AG10803 (cell line): ENCODE measurements at places on chromosomes 12 and 14.

- DNase-seq: no peak
These were observed 42.9 kb downstream of the FERMT2 start for GRCh38 chr14:52907949-52908348.

DNA sequence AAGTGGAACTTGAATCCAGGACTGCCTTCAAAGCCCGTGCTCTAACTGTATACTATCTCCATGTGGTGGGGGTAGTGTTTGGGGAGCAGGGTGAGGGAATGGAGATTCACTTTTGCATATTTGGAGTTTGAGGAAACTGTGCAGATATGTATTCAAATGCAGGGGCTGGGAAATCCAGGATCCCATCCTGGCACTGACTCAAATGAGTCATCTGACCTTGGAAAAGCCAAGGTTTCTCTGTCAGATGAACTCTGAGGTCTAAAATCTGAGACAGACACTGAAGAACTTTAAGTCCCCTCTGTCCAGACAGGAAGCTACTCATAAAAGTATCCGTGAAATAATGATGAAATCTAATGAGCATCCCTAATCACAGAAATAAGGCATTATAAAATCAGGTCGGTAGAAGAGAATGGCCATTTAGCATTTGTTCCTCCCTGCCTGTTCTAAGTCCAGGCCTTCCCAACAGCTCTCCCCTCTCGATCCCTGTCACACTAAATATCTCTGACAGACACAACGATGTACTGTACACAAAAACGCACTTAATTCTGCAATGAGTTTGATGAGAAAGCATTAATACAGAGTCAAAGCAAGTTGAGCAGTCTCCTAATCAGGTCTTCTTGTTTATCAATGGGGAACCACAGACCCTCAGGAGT lies 14.4 kb downstream of the NIN start:
- peak; percentile 46 for DNase-seq

DNA sequence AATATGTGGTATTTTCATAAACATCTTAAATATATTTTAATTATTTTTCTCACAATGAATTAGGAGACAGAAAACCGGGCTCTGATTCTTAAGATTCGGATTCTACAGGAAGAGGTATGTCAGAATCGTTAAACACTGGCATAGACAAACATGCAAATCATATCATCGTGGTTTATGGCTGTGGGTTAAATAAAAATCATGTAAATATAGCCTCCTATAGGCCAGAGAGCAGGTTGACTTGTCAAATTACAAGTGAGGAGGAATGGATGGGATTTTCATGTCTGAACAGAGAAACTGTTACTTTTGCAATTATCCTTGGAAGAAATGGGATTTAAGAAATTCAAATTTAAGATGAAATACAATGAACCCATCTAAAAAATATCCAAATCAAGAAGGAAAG lies 74.9 kb upstream of the BCAT1 start:
- no peak for DNase-seq

DNA sequence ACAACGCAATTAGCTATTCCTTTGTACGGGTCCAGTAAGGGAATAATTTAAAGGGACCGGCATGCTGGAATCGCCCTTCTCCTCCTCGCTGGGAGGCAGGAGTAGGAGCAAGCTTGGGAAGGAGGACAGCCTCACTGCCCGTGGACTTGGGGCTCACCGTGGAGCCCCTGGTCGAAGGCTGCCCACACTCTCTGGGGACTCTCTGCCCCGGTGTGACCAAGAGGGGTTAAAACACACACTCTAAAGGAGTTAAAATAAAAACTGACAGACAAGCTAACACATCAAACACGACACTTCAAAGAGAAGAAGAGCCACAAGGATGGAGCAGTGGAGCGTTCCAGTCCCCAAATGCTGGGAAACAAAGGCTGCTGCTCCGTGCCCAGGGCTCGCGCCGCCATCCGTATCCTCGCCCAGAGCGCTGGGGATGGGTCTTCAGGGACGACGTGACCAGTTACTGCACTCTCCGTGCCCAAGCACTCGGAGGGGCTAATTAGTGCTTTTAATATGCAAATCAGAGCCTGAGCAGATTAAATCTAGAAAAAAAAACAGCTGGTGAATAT lies 123.3 kb downstream of the PAPOLA start:
- no peak for DNase-seq

DNA sequence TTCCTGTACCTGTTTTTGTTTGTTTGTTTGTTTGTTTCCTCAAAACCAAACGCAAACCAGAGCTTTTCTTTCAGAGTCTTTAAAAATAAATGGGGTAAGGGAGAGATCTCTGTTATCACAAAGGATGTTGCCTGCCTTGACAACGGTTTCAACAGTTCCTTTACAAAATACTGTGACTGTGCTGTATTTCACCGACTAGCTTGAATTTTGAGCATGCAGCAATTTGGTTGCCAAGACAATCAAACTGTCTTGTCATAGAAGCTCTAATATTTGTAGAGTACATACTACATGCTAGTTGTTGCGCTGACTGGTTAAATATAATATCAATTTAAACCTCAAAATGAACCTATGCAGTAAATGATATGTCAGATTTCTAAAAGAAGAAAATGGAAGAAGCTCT lies 22.4 kb upstream of the TCP11L2 start:
- no peak for DNase-seq

- DNase-seq: no peak
These were observed 186.6 kb upstream of the BCL2L14 start for GRCh38 chr12:11884116-11884515.

GRCh38 chr14:70600382-70601157 lies at the start of gene MED6:
Gene MED6 (minus strand): TSS chr14:70600655. CDS start chr14:70600637, 18 bp downstream.
- peak; percentile 89 for DNase-seq

GRCh38 chr14:51869411-51870100 lies 9.1 kb downstream of the GNG2 start:
- DNase-seq: no peak

DNA sequence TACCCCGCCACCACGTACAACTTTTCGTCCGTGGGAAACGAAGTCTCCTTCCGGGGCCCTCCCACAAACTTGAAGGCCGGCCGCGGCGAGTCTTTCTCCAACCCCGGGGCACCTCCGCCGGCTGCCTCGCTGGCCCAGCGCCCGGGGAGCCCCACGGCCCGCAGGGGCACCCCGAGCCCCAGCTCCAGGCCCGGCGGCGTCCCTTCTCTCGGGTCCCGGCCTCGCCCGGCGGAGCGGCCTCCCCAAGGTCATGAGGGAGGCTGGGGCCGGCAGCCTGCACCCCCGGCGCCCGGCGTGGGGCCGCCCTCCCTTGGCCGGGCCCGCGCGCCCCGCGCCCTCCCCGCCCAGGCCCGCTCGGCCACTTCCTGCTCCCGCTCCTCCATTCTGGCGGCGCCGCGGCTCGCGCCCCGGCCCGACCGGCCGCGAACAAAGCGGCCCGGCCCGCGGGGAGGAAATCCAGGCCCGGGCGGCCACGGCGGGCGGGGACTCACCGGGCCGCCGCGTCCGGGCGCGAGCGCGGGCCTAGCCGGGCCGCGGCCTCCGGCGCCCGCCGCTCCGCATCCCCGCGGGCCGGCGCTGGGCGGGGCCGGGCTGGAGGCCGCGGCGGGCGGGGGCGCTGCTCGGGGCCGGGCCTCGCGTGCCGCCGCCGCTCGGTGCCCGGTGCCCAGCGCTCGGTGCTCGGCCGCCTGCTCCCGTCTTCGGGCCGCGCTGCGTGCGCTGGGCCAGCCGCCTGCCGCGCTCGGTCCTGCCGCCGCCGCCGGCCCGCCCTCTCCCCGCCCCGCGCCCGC lies at the start of gene AKT1:
TSS of gene AKT1 (minus strand) at position 756 of the 788 bp plus-strand sequence. CDS start 3,105 bp downstream, outside the sequence.
- DNase-seq: peak; percentile 16

- no peak for DNase-seq
These were observed 115.7 kb downstream of the RASSF9 start for GRCh38 chr12:85720308-85721033.

- no peak for DNase-seq
These were observed 19.9 kb downstream of the TTC7B start for GRCh38 chr14:90796329-90796728.

- peak; percentile 25 for DNase-seq
These were observed 106.1 kb downstream of the PDE3A start for GRCh38 chr12:20474443-20474842.

DNA sequence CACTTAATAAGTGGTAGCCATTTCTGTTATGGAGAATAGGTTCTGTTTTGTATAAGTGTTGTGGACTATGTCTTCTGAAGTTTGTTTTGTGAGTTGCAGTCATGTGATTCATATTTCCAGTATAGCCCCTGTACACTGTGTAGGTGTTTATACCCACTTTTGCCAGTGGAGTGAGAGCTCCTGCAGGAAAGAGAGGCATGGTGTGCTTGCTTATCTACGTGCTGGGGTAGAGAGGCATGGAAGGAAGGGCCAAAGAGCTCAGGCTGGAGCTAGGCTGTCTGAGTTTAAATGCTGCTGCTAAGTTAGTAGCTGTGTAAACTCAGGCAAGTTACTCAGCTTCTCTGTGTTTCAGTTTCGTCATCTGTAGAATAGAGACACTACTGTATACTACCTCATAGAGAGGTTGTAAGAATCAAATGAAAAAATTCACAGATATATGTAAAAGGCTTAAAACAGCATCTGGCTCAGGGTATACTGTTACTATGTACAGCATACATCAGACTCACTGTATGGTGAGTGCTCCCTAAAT lies 88.2 kb upstream of the SLC38A2 start:
- DNase-seq: no peak

DNA sequence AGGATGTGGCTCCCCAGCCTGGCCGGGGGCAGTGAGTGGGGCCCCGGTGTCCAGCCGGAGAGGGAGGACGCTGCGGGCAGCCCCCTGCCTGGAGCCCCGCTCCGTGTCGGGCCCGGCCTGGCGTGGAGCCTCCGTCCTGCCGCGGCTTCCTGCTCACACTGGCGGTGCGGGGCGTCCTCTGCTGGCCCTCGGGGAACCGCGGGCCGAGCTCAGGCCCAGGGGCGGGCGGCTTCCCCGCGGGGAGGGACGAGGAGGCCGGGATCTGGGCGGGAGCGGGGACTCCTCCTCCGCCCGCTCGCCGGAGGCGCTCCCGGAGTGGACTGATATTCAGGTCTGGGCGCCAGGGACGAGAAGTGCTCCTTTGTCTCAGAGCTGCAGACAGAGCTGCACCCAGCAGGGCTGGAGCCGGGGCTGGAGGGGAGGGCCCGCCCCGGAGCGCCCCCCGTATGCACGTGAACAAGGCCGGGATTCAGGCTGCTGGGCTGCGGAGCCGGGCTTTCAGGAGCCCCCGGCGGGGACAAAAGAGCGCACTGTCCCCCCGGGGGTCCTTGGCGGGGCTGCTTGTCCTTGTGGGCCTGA lies 2.2 kb downstream of the MMP17 start:
- DNase-seq: peak; percentile 86

DNA sequence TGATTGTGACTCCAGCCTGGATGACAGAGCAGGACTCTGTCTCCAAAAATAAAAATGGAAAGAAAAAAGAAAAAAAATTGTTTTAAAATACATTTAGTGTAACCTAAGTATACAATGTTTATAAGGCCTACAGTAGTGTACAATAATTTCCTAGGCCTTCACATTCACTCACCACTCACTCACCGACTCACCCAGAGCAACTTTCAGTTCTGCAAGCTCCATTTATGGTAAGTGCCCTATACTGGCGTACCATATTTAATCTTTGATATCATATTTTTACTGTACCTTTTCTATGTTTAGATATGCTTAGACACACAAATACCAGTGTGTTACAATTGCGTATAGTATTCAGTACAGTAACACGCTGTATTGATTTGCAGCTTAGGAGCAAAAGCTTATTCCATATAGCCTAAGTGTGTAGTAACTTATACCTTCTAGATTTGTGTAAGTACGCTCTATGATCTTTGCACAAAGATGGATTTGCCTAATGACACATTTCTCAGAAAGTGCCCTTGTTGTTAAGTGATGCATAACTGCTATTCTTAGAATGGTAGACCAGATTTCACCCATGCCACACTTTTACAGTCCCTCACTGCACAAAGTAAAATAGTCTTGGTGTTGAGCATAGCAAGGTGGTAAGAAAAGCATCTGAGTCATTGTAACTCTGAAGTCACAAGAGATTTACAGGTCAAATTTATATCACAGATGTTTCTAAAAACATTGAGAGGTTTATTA lies 151.9 kb downstream of the LRRK2 start:
- no peak for DNase-seq

DNA sequence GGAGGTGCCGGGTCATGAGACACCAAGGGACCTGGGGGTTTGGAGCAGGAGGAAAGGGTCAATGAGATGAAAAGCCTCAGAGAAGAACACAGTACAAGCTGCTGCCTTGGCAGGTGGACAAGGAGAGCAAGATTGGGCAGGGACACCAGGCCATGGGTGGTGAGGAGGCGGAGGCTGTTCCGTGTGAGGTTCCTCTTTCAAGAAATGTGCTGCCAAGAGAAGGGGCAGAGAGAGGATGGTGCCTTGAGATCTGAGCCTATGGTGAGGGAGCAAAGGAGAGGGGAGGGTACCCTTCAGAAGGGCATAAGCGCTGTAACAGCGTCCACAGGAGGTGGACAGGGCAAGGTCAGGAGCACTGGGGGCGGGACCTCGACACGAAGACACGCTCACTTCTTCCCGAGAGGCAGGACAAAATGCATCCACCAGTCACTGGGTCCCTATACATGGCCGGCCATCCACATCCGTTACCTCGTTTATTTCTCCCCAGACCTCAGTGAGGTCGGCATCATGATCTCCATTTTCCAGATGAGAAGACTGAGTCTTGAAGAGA lies 100.2 kb downstream of the B4GALNT3 start:
- DNase-seq: no peak

DNA sequence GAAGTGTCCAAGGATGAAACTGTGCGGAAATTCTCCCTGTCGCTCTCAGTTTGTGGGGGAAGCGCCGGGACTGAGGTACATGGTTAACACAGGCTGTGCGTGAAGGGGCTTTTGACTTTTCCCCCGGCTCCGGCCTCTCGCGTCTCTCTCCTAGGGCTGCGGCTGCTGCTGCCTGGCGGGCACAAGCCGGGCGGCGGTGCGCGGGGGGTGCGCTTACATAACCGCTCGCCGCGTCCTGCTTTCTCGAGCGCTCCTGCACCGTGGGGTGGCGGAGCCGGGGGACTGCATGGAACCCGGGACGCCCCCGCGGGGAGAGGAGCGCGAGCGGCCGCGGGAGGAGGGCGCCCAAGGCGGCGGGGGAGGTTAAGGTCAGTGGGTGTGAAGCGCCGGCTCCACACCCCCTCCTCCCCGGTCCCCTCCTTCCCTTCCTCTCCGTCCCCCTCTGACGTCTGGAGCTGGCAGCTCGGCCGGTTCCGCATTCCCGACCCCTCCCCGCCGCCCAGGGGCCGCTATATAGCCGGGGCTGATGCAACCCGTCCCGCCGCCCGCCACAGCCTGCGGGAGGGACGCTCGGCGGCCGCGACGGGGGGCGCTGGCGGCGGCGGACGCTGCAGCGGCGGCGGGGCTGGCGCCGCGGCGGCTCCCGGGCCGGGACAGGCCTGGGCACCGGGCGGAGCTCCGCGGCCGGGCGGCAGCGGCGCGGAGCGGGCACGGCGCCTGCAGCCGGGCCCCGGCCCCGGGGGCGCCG lies at the start of gene JDP2:
TSS of gene JDP2 (plus strand) at position 541 of the 748 bp plus-strand sequence. CDS start 9,899 bp downstream, outside the sequence.
- DNase-seq: peak; percentile 86

- no peak for DNase-seq
These were observed 39.5 kb downstream of the E2F7 start for GRCh38 chr12:77025782-77026314.
